ENCODE measurements at places on chromosomes 6 and 20. TPM values are rescaled to one million over a fixed set of nuclear protein-coding genes. Genes with fewer than 3 reads are reported as not detected.

Gene OR2H2
- not detected for total RNA-seq

DNA sequence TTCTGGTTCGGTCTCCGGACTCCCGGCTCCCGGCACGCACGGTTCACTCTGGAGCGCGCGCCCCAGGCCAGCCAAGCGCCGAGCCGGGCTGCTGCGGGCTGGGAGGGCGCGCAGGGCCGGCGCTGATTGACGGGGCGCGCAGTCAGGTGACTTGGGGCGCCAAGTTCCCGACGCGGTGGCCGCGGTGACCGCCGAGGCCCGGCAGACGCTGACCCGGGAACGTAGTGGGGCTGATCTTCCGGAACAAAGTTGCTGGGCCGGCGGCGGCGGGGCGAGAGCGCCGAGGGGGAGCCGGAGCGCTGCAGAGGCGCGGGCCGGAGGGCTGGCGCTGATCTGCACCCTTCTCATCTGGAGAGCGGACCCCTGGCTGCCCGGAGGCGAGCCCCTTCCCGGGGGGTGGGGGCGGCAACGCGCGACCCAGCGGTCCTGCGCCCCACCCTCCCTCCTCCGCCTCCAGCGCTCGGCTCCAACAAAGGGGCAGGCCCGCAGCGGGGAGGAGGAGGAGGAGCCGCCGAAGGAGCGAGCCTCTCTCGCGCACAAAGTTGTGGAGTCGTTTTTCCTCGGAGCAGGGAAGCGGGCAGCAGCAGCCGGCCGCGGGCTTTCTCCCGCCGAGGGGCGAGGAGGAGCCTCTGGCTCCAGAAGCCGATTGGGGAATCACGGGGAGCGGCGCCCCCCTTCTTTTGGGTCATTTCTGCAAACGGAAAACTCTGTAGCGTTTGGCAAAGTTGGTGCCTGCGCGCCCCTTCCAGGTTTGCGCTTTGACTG, at the start of gene UTRN:
TSS of gene UTRN (plus strand) at position 553 of the 765 bp plus-strand sequence. CDS start 6,494 bp downstream, outside the sequence.
- peak; percentile 93 for DNase-seq

DNA sequence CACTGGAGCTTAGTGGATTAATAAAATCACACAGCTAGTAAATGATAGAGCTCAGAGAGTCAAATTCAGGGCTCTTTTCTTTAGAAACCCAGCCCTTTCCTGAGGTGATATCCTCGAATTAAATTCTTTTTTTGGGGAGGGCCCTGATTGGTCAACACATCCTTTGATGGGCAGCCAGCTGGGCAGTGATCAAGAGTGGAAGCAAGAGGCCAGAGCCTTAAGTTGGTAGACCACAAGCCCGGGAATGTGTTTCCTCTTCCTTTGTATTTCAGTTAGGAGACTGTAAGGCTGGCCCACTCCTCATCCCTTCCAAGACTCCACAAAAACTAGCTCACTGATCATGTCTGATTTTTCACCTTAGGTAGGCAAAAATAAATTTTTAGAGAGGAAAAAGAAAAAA, 640.5 kb downstream of the DHX35 start:
- DNase-seq, result no peak

Gene VSTM2L
- 11.1 TPM for total RNA-seq

Gene CDH4
- 0.50 TPM for total RNA-seq

GRCh38 chr6:17957086-17957485, 30.3 kb downstream of the KIF13A start:
- DNase-seq, result no peak

DNA sequence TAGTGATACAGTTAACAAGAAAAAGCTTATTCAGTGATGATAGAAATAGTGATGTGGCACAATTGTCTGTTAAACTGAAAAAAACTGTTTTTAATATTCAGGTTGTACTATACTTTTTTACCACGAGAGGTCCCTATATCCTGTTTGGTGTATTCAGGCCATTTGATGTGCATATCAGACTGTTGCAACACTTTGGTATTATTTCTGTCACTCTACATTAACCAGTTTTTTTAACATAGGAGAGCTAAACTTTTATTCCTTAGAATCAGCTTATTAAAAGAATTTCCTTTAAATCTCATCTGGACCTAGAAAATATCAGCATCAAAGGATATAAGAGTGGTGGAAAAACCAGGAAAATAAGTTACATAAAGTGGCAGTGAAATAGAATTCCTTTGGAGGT, 36.8 kb downstream of the TSPYL4 start:
- DNase-seq, result no peak

Gene CFAP206
- not detected for total RNA-seq

Gene CDKN1A
- 83.0 TPM for total RNA-seq

Gene MDFI
- total RNA-seq, result 3.0 TPM

DNA sequence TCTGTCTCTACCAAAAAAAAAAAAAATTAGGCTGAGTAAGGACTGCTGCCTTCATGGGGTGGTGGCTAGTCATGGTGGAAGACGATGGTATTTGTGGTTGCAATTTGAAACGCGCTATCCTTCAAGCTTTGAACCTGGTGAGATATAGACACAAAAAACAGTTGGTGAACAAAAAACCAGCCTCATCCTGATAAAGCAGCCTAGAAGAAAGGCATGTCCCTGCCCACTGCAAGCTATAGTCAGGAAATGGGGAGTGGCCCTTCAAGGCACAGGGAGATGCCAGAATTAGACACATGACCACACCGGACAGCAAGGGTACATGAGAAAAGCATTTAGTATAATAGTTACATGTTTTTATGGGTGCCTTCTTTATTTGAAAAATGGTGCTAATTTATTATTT, 193.6 kb downstream of the NFATC2 start:
- DNase-seq, result no peak

DNA sequence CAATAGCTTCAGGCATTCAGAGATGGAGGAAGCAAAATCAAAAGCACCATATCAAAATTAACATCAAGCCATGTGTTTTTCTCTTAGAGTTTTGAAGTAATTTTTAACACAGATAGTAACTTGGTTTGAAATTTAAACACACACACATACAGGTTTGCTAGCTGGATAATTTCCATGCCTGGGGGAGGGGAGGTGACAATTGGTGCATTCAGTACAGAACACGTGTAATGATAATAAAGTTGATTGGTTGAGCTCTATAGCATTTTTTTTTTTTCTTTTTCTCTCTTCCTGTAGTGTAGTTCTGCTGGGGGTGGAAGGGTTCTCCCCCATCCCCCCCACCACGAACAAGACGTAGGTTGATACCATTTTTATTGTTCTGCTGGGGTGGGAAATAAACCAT, 564.8 kb downstream of the LMBRD1 start:
- no peak for DNase-seq

DNA sequence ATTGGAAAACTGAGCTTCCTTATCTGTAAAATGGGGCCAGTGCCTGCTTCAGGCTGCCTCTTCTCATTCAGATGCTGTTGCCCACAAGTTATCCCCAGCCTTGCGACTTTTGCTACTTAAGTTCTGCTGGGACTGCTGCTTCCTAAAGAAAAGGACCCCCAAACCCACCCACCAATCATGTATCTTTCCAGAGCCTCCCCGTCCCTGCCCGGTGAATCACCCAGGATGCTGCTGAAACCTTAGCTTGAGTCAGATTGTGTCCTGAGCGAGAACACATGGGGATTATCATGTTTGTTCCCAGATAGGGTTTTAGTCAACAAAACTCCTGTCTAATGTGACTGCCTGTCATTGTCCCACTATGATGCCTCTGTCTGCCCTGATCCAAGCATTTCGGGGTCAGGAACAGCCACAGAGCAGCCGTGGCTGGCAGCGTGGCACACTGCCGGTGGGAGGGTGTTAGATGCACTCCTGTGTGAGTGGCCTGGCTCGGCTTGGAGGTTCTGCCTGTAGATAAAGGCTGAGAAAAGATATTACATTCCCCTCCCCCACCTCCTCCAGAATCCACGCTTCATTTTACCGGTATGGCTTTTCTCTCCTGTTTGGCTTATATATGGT, 79.9 kb downstream of the TOX2 start:
- no peak for DNase-seq

Measured in esophagus muscularis mucosa (tissue), 4 donors.